ENCODE measurements at places on chromosomes 7 and 10.

DNA sequence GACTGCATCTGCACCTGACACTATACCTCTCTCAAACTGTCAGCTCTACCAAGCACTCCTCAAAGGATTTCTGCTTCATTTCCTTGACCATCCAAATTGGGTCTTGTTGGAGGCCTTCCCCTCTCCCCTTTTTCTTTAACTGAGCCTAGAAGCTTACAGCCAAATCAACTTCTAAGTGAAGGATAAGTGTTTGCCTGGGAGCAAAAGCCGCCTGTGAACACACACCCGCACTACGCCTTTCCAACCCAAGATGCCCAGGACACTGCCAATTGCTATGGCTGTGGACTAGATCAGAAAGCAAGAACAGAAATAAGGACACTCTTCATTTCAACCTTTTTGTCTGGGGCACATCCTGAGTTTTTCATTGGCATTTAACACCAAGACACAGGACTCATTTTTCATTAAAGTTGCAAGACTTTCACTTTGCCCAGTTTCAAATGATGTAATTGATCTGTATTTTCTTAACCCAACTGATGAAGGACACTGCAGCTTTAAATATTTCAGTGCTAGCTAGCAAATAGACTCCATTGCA is 52.8 kb downstream of the CPEB3 start:
- DNase-seq, result no peak

DNA sequence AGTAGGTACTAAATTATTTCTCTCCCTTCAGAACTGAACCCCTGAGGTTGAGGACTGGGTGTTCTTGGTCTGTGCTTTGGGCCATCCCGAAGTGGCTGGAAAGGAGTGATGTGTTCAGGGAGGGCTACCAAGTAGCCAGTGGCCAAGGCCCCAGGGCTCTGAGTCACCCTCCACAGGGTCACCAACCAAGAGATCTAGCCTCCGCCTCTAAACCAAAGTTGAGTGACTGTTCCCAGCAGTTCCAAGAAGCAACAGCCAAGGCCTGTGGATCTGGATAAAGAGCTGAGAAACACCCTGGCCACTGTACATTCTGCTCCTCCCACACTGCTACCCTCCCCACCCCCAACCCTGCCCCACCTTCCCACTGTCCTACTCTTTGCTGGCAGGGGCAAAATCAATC is 35.5 kb upstream of the KCNMA1 start:
- DNase-seq, result peak; percentile 61

DNA sequence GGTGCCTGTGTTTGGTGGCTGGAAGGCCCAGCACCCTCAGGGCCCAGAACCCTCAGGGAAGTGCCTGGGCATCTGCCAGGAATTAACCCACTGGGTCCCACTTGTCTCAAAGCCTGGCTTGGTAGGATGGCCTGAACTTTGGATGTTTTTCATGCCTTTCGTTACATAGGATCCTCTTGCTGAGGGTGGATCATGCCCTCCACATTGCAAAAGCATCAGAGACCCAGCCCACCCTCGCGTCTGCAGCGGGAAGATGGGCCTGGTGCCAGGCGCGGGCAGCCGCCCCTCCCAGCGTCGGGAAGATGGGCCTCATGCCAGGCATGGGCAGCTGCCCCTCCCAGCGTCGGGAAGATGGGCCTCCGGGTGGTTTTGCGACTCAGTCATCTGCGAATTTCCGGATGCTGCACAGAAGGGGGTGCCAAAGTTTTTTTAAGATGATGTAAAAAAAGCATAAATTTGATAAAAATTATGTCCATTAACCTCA is 51.9 kb upstream of the PRKAR1B start:
- DNase-seq, result no peak

- DNase-seq, result no peak
Observed at GRCh38 chr10:35043796-35044344, 46.3 kb downstream of the CUL2 start.

DNA sequence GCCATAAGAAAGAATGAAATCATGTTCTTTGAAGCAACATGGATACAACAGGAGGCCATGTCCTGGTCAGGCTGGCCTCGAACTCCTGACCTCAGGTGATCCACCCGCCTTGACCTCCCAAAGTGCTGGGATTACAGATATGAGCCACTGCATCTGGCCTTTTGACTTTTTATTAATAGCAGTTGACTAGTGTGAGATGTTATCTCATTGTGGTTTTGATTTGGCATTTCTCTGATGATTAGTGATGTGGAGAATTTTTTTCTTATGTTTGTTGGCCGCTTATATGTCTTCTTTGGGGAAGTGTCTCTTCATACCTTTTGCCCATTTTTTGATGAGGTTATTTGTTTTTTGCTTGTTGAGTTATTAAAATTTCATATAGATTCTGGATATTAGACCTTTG is 400.9 kb downstream of the SUGCT start:
- DNase-seq, result no peak

GRCh38 chr7:81525841-81526240 is 244.0 kb downstream of the HGF start:
- no peak for DNase-seq

- DNase-seq, result peak; percentile 66
Observed at GRCh38 chr7:32164341-32164996, 94.3 kb upstream of the PDE1C start.

GRCh38 chr7:14698239-14698638 is 204.3 kb downstream of the DGKB start:
- no peak for DNase-seq

- DNase-seq, result no peak
Observed at GRCh38 chr7:103574576-103574975, 128.6 kb upstream of the SLC26A5 start.

DNA sequence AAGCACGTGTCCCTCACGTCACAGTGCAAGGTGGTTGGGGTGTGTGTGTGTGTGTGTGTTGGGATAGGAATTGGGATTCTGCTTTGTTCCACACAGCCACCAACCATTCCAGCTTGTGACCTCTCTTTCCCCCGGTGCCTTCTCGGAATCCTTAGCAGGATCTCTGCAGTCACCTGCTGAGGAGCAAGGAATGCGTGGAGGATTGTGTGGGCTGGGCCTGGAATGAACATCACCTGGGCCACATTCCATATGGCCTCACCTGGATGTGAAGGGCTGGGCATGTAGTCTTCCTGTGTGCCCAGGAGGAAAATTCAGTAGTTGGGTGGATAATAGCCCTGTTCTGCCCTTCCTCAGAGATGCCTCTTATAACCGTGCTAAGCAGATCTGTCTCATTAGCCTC is 113.8 kb downstream of the CHN2 start:
- no peak for DNase-seq

DNA sequence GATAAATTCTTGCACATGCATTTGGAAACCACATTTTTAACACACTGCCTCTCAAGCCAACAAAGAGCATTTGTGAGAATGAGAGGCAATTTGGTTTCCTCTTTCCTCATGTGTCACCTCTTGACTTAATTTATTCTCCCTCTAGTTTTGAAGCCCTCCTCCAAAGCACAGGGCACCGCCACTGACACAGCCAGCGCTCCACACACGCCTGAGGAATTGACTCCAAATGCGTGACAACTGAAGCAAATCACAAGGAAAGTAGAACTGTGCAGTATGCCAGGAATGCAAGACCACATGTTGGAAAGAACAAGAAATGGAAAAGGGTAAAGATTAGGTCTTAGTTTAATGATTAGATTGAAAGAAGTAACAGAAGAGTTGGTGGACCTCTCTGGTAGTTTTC is 173.3 kb downstream of the LSM5 start:
- DNase-seq, result no peak

DNA sequence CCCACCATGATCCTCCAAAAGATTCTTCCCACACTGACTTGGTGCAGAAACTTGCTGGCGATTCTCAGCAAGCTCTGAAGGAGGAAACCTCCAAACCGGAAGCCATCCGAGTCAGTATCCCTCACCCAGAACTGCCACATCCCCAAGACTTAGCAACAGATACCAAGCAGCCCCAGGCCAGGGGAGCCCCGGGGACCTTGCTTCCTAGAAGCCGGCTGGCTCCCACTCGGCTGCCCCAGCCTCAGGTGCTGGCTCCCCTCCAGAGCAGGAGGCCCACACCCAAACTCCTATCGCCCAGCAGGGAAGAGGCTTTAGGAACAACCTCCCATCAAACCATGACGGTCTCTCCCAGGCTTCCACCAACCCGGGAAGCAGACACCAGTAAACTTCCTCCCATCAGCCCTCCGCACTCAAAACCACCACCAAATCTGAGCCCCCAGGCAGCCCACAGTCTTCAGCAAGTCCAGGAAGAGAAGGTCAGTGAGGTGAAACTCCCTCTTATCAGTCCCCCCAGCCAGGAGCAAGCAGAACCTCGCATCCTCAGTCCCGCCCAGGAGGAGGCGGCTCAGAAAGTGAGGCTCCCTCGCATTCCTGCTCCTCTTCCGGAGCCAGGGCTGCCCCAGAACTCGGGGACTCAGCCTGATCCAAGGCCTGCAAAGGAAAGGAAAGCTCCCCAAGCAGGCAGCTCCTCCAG is 82.3 kb downstream of the LRGUK start:
- DNase-seq, result no peak

GRCh38 chr7:98368716-98369115 is 32.2 kb downstream of the BAIAP2L1 start:
- no peak for DNase-seq

GRCh38 chr7:15561835-15562234 is at the start of gene AGMO:
Gene AGMO (minus strand): TSS chr7:15562015.
- DNase-seq, result no peak

GRCh38 chr7:121761399-121761798 is 111.6 kb upstream of the PTPRZ1 start:
- DNase-seq, result no peak

DNA sequence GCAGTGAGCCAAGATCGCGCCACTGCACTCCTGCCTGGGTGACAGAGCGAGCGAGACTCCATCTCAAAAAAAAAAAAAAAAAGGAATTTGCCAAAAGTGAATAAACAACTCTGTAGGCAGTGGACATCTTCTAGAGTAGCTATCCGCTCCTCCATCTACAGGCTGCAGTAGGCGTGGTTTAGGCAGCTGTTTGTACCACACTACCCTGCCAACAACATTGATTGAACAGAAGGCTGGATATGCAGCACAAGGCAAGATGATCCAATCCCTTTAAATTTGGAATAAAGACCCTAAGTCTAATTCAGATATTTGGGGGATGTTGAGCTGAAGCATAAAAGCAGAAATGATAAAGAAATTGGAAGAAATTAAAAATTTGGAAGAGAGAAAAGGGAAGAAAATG is 141.6 kb downstream of the TES start:
- DNase-seq, result no peak

GRCh38 chr7:142301923-142302550 is 44.2 kb upstream of the PRSS58 start:
- no peak for DNase-seq

DNA sequence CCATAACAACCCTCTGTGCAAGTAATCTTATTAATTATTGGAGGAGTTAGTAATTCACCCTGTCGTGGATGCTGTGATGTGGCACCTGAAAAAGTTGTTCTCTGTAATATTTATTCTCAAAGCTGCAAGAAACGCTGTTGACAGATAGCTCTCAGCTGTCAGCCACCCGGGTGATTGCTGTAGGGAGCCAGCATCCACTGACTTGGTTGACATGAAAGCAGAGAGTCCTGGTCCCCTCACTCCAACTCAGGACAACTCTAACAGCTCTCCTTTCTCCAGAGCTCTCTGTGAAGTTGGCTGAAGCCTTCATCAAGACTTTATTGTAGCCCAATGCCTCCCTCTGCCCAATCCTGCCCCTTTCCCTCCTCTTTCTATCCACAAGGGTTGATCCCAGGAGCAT is 98.0 kb downstream of the FAM107B start:
- DNase-seq, result no peak

GRCh38 chr10:5282137-5282536 is 82.6 kb upstream of the UCN3 start:
- no peak for DNase-seq

- DNase-seq, result no peak
Observed at GRCh38 chr7:51188987-51189386, 127.6 kb downstream of the COBL start.
